ENCODE measurements at places on chromosomes 3 and 15.

GRCh38 chr3:4633078-4634004 lies 140.2 kb downstream of the ITPR1 start:
- peak; percentile 60 for DNase-seq

- no peak for DNase-seq
These were observed 56.1 kb downstream of the MYZAP start for GRCh38 chr15:57647791-57648130.

GRCh38 chr3:131608296-131608695 lies 105.5 kb upstream of the MRPL3 start:
- DNase-seq = no peak

GRCh38 chr3:69999140-70000027 lies at the start of gene SAMMSON:
Gene SAMMSON, plus strand, starts transcription at chr3:69999733.
- DNase-seq = peak; percentile 4

DNA sequence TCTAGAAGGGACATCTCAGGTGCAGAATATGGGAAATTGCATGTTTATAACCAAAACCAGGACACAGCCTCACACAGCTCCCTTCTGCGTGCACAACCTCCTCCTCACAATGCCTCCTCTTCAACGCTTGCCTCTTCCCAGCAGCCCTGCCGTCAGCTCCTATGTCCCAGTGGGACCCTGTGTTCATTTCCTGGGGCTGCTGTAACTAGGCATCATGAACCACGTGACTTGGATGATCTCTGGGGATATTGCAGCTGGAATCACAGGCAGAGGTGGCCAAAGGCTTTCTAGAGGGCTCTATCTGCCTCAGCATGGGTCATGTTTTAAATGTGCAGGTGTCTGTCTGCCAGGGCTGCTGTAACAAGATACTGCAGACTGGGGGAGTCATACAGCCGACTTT lies 375.3 kb downstream of the OCA2 start:
- DNase-seq = no peak

- no peak for DNase-seq
These were observed 37.8 kb downstream of the SCG5 start for GRCh38 chr15:32679298-32679690.

DNA sequence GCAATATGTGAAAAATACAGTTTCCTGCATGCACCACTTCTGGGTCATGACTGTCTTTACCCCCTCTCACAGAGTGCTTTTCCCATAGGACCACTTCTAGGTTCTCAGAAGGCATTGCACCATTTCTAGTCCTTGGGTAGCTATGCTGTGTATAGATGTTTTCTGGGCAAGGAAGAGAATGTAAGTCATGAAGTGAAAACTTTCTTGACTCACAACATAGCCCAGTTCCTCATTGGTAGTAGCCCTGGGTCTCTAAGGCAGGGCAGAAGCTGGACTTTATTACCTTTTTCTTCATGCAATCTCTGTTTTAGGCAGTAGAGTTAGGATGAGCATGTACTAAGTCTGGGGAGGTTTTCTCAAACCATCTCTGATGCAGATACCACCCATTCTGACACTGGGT lies 203.1 kb downstream of the EPHB1 start:
- no peak for DNase-seq

GRCh38 chr3:32913790-32914446 lies 37.5 kb upstream of the CCR4 start:
- DNase-seq = no peak

DNA sequence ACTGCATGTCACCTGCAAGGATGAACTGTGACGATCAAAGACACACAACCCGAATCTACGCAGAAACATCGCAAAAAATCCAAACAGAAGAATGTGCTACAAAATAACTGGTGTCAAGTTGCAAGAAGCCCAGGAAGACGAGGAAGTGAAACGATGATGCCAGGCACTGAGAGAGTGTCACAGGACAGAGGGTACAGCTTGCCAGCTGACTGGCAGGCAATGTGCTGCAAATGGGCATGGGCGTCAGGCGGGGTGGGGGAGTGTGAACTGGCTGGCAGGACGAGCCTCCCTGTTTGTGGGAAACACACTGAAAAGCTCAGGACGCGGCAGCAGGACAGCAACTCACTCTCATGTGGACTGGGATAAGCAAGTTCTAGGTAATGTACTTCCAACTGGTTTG lies 28.9 kb upstream of the OCA2 start:
- DNase-seq = no peak

DNA sequence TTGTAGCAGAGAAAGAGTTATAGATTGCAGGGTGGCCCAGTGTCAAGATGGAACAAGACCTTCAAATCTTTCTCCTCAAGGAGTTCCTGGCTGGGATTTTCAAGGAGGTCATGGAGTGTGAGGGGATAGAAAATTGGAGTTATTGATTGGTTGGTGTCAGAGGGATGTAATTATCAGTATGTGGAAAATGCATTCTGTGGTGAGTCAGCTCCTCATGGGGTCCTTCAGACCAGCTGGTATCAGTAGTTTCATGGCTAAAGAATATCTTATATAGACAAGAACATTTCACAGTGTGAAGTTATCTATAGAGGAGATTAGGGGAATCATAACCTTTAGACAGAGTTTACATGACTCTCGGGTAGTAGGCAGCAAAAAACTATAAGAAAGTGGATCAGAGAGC lies 1114.0 kb upstream of the GBE1 start:
- DNase-seq = no peak

DNA sequence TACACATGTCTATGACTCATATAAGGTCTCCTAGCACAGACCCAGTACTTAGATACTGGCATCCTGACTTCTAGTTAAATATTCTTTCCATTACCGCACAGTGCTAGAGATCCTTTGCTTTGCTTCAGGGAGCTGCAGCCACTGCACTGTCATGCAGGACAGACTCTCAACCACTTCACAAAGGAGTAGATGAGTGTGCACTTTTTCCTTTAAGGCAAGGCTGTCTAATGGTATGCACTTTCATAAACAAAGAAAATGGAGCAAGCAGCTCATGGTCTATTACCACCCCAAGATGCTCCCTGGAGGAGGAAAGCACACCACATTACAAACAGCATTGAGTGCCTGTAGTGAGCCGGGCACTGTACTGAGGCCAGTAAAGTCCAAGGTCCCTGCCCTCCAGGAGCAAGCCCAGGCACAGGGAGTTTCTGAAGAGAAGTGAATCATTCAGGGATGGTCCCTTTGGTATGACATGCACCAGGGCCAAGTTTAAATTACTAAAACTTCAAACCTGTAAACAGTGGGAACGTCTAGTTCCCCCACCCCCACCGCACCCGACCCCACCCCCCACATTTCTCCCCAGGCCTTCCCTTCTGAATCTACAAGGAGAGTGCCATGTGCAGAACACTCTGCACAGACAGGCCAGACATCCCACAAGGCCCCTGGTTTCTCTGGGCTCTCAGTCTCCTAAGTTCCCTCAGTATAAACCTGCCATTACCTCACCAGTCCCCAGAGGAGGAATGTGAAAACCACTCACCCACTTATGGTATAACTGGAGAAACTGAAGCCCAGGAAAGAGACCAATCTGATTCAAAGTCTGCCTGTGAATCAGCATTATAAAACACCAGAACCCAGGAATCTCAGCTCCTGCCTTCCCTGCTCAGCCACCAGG lies 107.8 kb upstream of the BCL6 start:
- DNase-seq = peak; percentile 28

DNA sequence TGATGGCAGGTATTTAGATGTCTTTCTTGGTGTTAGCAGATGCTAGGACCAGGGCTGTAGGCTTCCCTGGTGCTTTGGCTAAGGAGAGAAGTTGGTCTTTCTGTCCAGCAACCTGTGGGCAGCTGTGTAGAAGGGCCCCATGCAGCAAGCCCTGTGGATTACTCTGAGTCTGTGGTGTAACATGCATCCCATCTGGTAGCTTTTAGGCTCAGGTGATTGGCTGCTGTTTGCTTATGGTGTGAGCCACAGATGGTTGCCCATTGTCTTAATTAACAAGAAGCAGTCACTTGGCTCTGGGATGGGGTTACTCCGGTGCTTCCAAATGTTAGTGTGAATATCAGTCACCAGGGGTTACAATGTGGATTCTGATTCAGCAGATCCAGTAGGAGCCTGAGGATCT lies 368.6 kb upstream of the C2CD4B start:
- DNase-seq = no peak

GRCh38 chr15:69414701-69415167 lies 585 bp downstream of the KIF23 start:
- peak; percentile 55 for DNase-seq

DNA sequence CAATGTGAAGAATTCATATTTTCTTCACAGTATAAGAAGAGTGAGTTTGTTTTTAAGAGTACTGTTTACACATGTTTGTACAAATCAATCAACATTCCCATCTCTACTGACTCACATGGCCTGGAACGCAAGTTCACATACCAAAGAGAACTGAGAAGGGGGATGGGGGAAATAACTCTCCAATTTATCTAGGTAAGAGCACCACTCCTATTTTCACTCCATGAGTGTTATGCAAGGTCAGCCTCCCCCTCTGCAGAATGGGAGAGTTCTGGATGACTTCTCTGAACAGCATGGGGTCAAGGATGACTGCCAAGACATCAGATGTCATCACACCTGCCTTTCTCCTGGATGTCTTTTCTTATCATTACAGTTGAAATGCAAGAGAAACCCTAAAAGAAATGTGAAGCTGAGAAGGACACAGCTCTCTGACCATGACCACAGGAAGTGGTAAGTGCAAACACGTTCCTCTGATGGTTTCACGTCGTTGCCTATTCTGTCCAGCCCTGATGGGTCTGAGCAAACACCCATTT lies 95.2 kb downstream of the SEMA6D start:
- DNase-seq = no peak

DNA sequence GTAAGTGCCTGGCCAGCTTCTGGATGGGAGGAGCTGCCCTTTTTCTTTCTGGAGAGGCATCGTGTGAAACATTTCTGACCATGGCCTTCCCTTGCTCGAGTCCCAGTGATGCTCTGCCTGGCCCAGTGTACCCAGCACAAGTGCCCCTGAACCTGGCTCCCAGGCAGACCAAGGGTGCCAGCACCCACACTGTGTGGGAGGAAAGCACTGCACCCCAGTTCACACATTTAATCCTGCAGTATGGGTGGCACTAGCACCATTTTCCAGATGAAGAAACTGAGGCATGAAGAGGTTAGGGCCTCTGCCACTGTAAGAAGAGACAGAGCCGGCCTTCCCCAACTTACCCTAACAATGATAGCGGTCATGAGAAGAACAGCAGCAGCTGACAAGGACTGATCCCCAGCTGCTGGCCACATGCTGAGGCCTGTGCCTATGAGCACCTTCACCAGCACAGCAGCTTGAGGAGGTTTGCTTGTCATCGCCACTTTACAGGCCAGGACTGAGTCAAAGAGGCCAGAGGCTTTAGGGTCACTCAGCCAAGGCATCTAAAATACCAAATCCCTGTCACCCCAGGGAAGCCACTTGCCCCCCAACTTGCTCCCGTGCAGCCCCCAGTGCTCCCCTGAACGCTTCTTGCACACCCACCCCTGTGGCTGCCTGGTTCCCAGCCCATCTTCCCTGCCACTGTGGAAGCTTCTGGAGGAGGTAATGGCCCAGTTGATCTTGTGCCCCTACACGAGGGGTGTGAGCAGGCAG lies 15.0 kb downstream of the PRR23E start:
- DNase-seq = no peak

DNA sequence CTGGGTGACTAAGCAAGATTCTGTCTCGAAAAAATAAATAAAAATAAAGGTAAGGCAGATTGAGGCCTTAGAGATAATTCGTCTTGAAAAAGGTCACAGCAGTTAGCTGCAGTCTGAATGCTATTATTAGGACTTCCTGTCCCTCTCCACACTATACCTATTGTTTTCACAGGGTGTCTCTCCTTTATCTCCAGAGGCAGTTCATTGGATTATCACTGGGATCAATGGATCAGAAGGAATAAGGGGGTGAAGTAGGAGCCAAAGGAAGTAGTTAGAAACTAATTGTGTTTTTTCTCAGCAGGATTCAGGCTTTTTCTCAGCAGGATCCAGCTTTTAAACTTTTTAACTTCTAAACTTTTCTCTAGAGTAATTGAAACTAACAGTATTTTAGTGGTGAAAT lies 326.9 kb downstream of the IL5RA start:
- DNase-seq = no peak

DNA sequence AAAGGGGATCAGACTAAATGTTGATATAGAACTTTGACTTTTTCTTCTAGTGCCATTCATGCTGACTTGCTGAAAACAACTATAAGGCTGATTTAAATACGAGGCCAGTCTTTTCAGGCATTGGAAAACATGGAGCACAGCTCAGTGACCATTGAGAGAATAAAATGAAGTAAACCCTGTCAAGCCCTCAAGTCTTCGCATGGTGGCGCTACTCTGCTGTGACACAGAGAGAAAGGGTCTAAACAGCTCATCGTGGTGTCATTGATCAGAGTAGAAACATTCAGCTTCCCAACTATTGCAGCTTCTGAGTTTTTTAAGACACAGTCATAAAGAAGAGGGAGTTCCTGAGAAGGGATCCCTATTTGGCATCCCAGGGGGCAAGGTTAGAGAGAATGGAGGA lies 716.2 kb downstream of the DIPK2A start:
- peak; percentile 2 for DNase-seq

DNA sequence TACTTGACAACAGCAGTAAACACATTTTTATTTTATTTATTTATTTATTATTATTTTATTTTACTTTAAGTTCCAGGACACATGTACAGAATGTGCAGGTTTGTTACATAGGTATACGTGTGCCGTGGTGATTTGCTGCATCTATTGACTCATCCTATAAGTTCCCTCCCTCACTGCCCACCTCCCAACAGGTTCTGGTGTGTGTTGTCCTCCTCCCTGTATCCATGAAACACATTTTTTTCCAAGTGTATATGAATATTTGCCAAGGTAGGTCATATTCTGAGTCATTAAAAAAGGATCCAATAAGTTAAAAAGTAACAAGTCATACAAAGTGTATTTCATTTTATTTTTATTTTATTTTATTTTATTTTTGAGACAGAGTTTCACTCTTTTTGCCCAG lies 567.3 kb upstream of the KCNMB2 start:
- DNase-seq = no peak

GRCh38 chr3:119609301-119609700 lies 11.6 kb downstream of the PLA1A start:
- DNase-seq = no peak

- DNase-seq = no peak
These were observed 33.5 kb downstream of the MYL3 start for GRCh38 chr3:46829699-46830208.

DNA sequence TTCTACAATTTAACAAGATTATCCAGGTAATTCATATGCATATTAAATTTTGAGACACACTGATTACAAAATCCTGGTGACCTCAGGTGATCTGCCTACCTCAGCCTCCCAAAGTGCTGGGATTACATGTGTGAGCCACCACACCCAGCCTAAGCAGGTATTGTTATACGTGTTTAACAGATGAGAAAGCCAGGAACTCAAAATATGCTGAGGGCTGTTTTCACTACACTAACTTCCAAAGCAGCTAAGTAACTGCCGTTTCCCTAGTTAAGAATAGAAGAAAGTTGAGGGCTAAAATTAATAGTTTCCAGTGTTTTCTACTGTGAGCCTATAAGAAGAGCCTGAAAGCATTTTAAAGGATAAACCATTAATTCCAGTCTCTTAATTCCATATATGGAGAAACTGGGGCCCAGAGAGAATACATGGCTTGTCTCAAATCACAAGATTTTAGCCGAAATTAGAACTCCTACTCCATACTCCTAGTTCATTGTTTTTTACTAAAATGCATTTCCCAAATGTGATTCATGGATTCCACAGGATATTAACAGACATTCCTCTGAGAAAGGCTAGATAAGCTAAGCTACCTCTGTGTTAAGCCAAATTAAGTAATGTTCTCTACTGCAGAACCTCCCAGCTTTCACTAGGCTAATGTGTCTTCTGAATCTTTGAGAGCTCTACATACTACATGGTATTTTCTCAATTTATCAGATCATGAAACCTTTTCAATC lies 17.0 kb upstream of the AVEN start:
- DNase-seq = no peak

GRCh38 chr3:78838362-78838761 lies 929.4 kb downstream of the ROBO1 start:
- DNase-seq = no peak

All from HuH-7 (cell line).